ENCODE measurements at places on chromosomes 3 and 15. TPM values are rescaled to one million over a fixed set of nuclear protein-coding genes. Genes with fewer than 3 reads are reported as not detected.

The CATSPER2 gene
- 0.58 TPM for total RNA-seq

The TMEM62 gene
- total RNA-seq: 19.3 TPM

The STRC gene
- not detected for total RNA-seq

The CCNB2 gene
- 96.0 TPM for total RNA-seq

The CAND2 gene
- total RNA-seq: 8.9 TPM

The ITIH1 gene
- total RNA-seq: not detected

The TPRG1 gene
- total RNA-seq: not detected

The RNU5B-1 gene
- total RNA-seq: not detected

The ISL2 gene
- 1.7 TPM for total RNA-seq

The WDR5B gene
- total RNA-seq: 3.9 TPM

The CCR1 gene
- total RNA-seq: 0.29 TPM

The TRPC1 gene
- 7.3 TPM for total RNA-seq

The ST3GAL6 gene
- total RNA-seq: 0.58 TPM

The CHRNA7 gene
- total RNA-seq: not detected

The CNTN4 gene
- not detected for total RNA-seq

The TNIK gene
- total RNA-seq: 14.0 TPM

The ABTB1 gene
- 8.1 TPM for total RNA-seq

The FSTL1 gene
- 637 TPM for total RNA-seq

The SCAMP2 gene
- total RNA-seq: 60.4 TPM

The ZBED2 gene
- total RNA-seq: not detected

The NPTN gene
- 148 TPM for total RNA-seq

The NCKIPSD gene
- 31.4 TPM for total RNA-seq

The GOLGA8S gene
- total RNA-seq: not detected

The TGM5 gene
- total RNA-seq: not detected
